ENCODE measurements at places on chromosomes 11 and 22.

DNA sequence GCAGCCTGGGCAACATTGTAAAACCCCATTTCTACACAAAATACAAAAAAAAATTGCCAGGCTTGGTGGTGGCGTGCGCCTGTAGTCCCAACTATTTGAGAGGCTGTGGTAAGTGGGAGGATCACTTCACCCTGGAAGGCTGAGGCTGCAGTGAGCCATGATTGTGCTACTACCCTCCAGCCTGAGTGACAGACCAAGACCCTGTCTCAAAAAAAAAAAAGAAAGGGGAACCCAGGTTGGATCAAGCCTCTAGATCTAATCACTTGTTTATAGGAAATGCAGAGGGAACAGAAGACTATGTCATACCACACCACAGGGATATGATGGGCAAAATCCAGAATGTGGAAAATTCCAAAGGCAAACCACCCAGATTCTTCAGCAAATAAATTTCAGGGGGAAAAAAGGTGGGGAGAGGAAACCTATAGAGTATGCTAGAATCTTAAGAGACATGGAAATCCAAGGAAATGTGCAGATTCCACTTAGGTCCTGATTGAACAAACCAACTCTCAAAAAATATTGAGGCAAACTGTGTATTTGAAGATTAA lies 16.5 kb upstream of the MALAT1 start:
- DNase-seq = peak; percentile 75

DNA sequence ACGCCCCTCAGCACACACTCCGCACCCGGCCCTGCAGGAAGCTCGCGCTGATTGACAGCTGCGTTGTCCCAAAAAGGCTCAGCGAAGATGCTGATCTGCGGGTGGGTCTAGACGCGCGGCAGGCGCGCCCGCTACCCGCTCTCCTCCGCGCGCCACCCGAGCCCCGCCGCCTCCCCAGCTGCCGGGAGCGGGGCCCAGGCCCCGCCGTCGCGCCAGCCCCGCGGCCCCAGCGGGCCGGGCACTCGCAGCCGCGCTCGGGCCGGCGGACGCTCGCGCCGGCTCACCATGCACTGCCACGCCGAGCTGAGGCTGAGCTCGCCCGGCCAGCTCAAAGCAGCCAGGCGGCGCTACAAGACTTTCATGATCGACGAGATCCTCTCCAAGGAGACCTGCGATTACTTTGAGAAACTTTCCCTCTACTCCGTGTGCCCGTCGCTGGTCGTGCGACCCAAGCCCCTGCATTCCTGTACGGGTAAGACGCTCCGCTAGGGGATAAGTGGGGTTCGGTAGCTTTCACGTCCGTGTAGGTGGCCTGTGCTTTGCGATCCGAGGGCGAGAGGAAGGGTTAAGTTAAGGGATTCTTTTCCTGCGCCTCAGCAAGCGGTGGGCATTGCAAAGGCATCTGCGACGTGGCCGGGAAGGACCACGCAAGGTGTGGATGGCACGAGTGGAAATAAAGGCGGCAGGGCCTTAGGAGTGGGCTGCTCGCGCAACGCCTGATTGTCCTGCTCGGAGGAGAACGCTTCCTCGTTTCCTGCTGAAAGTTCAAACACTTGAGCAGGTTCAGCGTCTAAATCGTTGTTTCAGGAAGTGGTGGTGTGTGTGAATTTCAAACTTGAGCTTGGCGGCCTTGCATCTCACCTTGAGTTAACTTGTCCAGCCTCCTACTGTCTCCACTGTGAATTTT lies at the start of gene BARX2:
Gene BARX2, plus strand, starts transcription at position 98 of the 907 bp plus-strand sequence. Its CDS starts 188 bp downstream, at position 286.
- DNase-seq = no peak

- DNase-seq = no peak
Measured at GRCh38 chr22:36281781-36282327, 28.9 kb downstream of the APOL1 start.

GRCh38 chr11:7999795-8000194 lies 12.7 kb downstream of the EIF3F start:
- no peak for DNase-seq

GRCh38 chr11:122102426-122102825 lies 13.6 kb downstream of the BLID start:
- no peak for DNase-seq

- DNase-seq = peak; percentile 79
Measured at GRCh38 chr22:36330655-36331305, 57.0 kb downstream of the MYH9 start.
